Activated CD8-positive, alpha-beta memory T cell treated with anti-CD3 and anti-CD28 coated beads for 24 hours (primary cell): ENCODE measurements at places on chromosomes 7 and 10.

DNA sequence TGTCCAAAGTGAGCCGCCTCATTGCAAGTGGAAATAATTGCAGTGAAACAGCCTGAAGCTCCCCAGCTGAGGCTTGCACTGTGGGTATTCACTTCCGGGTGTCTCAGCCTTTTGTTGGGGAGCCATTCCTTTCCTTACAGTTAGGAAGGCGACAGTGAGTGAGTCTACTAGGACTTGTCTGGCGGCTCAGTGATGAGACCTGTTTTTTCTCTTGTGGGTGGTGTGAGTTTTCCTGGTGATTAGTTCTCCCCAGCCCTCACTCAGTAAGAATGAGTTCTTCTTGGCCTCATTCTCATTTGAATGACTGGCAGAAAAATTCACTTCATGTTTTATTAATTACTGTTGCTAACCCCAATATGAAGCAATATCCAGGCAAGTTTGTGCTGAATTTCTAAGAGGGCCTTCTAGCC is 2.6 kb downstream of the PGAM1 start:
- DNase-seq = no peak

DNA sequence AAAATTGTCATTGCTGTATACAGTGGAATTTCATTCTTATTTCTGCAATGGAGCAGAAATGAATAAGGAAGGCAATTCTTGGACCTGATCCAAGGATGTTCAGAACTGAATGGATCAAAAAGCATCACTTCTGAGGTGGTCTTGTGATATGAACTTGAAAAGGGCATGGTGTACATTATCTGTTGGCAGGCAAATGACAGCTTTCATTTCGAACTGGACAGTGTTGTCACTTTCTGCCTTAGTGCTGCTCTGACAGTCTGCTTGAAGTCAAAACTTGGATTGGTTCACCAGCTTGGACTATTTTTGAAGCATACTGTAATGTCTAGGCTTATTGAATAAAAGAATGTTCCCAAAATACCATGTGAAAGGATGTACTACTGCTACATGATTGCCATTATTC is 52.0 kb downstream of the VCL start:
- DNase-seq = no peak

DNA sequence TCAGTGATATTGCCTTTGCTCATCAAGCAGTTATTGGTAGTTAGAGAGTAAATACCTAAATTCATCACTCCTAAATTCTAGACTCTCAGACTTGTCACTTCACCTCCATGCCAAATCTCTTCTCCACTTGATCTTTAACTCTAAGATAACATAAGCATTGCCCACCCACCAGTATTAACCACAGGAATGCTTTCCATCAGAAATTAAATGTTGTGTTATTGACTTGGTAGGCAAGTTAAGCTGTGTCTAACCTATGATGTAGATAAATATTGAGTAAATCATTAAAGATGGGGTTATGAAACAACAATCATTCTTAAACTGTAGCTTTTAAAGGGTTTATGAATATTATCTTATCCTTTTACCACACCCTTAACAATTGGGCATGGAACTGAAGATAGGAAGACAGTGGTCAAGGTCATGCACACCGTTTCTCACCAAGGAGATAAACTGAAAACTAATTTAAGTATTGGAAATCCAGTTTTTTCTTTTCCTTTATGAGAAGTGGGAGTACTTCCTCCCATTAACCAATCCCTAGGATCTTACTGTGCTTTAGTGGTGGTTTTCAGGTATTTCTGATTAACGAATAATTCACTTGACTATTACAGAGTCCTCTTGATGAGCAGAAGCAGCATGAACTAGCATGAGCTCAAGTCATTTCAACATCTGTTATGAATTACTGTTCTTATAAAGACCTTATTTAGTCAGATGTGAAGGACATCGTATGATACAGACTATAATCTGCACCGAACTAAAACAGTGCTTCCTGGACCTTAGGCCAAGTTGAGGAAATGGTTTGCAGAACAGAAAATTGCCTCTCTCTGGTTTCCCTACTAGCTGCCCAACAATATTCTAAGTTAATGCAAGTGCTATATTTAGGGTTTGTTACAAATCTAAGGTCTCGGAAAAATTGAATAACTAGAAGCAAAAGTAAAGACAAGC is 142.0 kb downstream of the LCOR start:
- no peak for DNase-seq

DNA sequence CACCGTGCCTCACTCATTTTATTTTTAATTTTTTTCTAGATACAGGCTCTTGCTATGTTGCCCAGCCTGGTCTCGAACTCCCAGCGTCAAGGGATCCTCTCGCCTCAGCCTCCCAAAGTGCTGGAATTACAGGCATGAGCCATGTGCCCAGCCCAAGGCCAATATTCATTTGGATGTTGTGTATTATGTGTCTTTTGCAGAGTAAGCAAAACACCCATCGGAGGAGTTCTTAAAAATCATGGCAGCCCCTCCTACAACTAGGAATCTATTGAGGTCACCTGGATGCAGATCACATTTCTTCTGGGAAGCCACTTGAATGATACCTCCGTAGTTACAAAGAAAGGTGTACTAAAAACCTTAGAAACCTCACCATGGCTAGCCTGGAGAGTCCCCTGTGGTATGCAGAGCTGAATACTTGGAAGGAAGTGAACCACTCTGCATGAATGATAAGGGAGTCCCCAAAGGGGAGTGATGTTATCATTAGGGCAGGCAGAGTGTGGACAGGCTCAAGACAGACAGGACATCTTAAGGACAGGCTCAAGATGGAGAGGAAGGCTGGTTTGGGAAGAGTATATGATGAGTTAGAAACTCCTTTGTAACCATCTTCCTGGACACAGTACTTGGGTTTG is 185.7 kb downstream of the TAX1BP1 start:
- no peak for DNase-seq

- DNase-seq = no peak
Measured at GRCh38 chr7:100879685-100880261, 4.9 kb downstream of the SRRT start.

DNA sequence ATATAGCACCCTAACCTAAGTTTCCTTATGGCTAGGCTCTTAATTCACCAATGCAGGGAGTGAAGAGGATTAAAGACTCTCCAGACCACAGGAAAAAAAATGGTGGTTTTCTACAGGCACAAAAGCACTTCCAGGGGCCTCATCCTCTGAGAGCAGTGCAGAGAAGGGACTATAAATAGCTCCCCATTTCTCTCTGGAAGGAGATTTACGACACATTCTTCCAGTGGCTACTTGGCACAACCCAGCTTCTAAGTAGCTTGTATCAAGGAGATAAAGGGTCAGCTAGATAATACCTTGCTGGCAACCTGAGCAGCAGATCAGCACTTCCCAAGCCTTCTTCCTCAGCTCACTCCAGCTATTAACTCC is 73.5 kb downstream of the CRPPA start:
- no peak for DNase-seq

- no peak for DNase-seq
Measured at GRCh38 chr7:2820508-2820934, 23.6 kb downstream of the GNA12 start.

GRCh38 chr10:32411797-32412498 is 34.0 kb upstream of the CCDC7 start:
- no peak for DNase-seq

- no peak for DNase-seq
Measured at GRCh38 chr10:97163181-97163580, 22.6 kb downstream of the SLIT1 start.

GRCh38 chr10:131271195-131271880 is 40.2 kb downstream of the TCERG1L start:
- no peak for DNase-seq

GRCh38 chr7:120521761-120522737 is 249.1 kb downstream of the KCND2 start:
- DNase-seq = no peak

DNA sequence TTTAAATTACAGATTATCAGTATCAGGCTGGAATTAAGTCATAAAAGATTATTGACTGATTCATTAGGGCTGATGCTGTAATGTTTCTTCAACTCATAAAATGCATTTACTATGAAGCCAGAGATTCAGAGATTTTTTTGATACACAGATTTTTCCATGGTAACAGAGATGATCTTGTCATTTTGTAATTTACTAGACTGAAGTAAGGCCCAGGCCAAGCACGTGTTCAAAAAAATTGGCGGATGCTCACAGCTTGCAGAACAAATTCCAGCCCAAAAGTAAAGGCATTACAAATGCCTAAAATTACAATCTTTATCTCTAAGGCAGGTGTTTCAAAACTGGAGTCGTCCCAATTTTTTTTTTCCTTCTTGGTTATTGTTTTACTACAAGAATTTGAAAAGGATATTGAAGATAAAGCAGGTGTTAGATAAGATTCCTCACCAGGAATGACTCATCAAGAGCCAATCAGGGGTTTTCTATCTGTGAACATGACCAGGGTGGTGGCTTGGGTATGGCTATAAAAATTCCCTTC is 78.4 kb upstream of the MEOX2 start:
- no peak for DNase-seq

DNA sequence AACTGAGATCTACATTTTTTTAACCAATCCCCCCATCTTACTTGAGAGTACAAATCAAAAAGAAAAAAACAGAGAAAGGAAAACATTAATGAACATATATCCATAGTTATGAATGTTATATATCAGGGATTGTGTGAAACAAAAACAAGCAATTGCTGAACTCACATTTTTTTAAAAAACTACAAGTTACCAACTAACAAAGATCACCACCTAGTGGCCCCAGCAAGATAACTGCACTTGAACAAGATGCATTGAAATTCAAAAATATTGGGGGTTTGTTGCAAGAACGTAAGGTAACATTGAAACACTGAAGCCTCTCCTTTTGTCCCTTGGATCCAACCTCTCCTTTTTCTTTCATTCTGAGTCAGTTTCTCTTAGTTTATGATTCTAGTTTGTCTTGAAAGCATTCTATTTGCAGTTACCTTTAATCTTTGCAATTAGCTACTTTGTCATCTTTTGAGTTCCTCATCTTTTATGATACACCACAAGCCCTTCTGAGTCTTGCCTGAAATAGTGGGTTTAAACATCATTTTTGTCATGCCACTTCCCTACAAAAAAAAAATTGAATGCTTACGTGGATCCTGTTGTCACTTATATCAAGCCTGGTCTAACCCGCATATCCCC is 87.3 kb upstream of the TES start:
- no peak for DNase-seq

DNA sequence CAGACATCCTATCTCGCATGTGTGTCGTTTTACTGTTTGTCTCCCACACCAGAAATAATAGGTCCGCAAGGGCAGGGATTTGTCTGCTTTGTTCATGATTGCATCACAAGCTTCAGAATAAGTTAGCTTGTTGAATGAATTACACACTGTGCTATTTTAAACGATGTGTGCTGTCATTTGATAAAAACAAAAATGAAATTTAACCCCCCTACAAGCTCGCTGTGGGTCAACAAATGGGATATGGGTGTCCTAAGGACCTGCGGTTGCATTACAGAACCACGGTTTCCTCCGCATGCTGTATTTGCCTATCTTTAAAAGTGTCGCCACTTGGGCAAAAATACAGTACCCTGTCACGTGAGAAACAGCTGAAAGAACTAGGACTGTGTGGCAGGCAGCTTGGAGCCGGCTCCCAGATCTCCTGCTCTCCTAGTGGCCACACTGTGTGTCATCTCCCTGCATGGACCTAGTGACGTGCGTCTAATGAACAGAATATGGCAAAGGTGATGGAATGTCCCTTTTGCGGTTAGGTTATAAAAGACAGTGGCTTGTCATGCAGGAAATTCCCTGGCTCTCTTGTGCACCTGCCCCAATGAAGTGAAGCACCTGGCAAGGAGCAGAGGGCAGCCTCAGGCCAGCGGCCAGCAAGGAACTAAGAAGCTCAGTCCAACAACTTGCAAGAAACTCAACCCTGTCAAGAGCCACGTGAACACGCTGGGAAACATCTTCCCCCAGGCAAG is 32.9 kb upstream of the CRYGN start:
- DNase-seq = no peak

GRCh38 chr7:19491821-19492452 is 216.9 kb downstream of the POLR1F start:
- DNase-seq = no peak

DNA sequence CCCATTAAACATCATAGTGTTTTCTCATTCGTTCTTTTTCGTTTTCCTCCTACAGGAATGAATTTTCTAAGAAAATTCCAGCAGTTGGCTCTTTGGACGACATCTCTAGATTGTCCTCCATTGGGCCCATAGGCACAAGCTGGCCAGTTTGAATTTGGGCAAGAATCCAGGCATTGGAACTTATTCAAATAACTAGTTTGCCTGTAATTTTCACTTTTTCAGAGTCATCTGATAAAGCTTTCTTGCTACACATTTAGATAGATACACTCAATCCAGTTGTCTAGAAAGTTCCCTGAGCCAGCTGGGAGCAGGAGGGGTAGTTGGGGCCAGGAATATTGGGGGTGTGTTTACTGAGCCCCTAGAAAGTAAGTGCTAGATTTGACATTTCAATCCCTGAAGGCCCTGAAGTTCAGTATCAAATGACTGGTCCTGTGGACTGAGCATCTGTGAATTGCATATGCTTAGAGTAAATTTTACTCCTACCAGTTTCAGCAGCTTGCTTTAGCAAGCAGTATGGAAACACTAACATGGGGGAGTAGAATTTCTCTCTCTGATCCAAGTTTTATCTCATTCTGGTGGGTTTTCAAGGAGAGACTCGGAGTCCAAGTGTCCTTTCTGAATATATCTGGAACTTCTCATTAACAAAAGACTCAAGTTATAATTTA is 5.2 kb downstream of the EGFR start:
- DNase-seq = no peak

- no peak for DNase-seq
Measured at GRCh38 chr10:119349341-119349740, 142.0 kb downstream of the GRK5 start.

GRCh38 chr10:46524472-46525176 is 31.8 kb downstream of the GPRIN2 start:
- DNase-seq = no peak

GRCh38 chr7:121376979-121377378 is 19.1 kb downstream of the FAM3C start:
- no peak for DNase-seq

DNA sequence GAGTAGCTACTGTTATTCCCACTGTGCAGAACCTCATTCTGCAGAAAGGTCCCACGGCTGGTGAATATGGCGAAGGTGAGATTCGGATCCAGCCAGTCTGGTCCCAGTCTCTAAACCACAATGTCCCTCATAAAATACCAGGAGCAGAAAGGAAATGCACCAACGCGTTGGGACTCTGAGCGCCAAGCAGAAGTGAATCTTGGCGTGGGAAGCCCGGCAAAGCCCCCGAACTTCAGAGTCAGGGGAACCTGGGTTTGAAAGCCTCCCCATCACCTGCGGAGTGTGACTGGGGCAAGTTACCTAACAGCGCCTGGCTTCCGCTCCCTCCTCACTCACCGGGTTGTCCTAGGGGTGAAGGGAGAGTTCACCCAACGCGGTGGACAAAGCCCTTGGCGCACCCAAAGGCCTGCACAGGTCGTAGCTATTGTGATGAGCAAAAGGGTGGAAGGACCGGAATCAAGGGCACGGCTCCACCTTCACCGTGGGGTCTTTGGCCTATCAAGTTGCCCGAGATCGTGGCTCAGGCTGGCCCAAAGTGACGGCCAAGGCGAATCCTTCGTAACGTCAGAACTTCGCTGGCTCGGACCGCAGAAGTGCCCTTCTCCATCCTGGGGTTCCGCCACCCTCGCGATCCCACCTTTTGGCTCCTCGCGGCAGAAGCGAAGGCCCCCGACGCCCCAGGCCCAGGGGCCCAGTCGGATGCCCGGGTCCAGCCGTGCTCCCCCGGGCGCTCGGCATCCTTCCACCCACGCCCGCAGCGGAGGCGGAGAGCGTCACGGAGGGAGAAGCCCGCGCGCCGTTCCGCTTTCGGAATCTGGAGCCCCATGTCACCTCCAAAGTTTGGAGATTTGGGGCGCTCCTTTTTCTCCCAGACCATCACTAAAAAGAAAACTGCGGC is 811 bp downstream of the RGS10 start:
- DNase-seq = peak; percentile 87

GRCh38 chr7:7609330-7609729 is 31.2 kb upstream of the UMAD1 start:
- no peak for DNase-seq
